ENCODE measurements at places on chromosomes 6 and 20.

DNA sequence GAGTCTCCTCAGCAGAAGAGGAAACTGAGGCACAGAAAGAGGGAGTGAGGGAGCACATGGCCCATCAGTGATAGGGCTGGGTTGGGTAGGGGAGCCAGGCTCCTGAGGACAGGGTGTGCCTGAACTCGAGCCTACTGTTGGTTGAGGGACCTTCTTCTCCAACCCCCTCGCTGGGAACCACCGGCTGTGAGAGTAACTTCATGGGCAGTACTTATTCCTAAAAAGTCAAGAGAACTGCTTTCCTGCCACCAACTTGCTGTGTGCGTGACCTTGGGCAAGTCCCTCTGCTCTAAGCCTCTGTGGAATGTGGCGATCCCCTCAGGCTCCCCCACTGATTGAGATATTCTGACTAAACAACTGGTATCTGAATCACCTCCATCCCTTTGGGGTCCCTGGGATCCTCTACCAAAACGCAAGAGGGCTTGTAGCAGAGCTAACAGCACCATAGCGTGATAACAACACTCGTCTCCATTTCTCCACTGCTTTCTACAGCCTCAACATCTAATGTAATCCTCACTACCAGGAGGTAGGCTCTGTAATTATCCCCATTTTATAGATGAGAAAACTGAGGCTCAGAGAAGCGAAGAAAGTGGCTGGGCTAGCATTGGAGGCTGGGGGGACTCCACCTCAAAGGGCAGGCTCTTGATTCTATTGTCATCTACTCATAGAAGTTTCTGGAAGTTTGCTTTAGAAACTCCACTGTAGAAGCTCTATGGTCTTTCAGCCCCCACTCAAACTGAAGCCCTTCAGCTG is 76.0 kb downstream of the JPH2 start:
- no peak for DNase-seq

GRCh38 chr20:19070681-19071445 is 141.6 kb upstream of the SLC24A3 start:
- no peak for DNase-seq

DNA sequence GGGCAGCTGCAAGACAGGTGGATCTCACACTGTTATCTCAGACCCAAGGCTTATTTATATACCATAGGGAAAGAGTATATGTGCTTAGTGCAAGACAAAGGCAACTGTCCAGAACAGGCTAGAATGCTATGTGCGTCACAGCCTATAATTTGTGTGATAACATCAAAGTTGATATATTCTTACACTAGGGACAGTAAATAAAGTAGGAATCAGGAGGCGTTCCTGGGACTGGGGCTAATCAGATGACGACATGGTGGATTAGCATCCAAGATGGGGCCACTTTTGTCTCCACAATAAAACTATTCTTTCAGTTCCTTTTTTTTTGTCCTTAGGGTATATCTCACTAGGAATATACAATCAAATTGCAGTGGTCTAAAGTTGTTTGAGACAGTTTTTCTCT is 54.9 kb upstream of the IER3 start:
- DNase-seq = no peak

- no peak for DNase-seq
Measured at GRCh38 chr6:130827247-130828149, at the start of gene SMLR1. SMLR1 (plus strand) TSS chr6:130827406; CDS start chr6:130827414, 8 bp downstream.

GRCh38 chr6:87982134-87982533 is 65.5 kb upstream of the SPACA1 start:
- no peak for DNase-seq

Data from mesenteric fat pad (tissue), 1 donor.